ENCODE measurements at places on chromosomes 3 and 15.

DNA sequence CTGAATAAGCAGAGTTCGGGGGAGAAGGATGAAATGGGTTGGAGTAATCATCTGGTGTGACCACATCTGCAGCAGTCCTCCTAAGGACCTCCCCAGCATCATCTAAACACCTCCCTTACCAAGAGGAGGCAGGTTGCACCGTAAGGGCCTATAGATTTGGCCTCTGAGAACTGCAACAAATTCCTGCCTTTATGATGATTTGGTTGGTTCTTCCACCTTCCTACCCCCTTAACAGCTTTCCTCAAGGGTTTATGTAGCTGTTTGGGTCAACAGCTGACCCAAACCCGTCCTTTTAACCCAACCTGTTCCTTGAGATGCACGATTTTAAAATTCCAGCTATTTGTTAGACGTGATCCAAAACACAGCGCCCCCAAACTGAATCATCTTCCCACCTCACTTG lies 58.2 kb downstream of the AAGAB start:
- DNase-seq = no peak

GRCh38 chr3:177057768-177058167 lies 139.5 kb downstream of the TBL1XR1 start:
- no peak for DNase-seq

DNA sequence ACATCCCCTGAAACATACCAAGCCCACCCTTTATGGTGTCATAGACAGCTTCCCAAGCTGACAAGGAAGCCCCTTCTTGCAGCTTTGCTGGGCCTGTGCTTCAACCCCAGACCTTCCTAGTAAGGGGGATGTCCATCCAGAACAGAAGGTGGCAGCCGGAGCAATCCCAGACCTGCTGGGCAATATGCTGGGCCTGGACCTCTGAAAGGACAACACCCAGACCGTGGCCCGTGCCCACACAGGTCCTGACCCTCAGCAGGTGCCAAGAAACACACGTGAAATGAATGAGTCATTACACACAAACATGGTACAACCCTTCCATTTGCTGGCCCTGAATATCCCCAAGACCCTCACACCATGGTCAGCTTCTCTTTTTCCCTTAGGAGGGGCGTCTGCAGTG lies 19.8 kb upstream of the VILL start:
- no peak for DNase-seq

DNA sequence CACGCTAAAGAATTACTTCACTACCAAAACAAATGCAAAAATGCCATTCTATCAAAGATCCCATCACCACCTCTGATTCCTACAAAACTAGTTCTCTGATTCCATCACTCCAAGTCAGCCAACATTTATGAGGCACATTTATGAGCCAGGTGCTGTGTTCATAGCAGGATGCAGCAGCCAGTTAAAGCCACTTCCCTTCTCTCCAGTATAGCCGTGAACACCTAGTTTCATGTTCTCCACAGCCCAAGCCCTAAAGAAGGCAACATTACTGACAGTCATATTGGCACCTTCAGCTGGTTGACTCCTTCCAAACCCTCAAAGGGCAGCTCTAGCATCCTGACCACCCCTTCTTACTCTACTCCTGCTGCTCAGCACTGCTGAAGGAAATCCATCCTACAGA lies 36.4 kb downstream of the RYK start:
- DNase-seq = no peak

- no peak for DNase-seq
Measured at GRCh38 chr3:34891941-34892340, 747.4 kb upstream of the ARPP21 start.

GRCh38 chr3:69239063-69239462 lies 116.7 kb upstream of the LMOD3 start:
- DNase-seq = no peak

DNA sequence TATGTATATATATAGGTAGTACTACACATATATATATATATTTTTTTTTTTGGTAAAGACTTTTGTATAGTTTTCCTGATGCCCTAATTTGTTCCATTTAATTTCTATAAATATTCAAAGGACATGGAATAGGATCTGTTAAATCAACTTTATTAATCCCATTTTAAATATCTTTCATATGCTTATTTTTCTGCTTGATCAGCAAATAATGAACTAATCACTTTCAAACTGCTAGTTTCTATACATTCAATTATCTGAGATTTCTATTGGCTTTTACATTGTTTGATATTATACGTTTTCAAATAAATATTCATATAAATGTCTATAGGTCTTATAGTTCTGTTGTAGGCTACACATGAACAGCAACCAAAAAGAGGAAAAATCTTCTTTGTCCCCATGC lies 21.7 kb downstream of the ZXDC start:
- DNase-seq = no peak

DNA sequence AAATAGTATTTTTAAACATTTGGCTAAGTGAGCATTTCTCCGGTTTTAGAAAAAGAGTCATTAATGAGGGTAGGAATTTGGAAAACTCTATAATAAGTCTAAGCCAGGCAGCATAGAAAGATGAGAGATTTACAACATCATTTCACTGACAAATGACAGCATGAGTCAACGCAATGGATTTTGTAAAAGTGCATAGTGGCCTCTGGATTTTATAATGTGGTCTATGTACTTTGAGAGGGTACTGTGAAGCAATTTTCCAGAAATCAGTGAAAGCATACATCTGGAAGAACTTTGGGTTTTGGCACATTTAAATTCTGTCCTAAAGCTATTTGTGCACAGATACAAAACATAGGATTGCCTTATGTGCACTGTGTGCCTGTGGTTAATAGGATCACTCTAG lies 130.8 kb upstream of the CCNL1 start:
- no peak for DNase-seq

DNA sequence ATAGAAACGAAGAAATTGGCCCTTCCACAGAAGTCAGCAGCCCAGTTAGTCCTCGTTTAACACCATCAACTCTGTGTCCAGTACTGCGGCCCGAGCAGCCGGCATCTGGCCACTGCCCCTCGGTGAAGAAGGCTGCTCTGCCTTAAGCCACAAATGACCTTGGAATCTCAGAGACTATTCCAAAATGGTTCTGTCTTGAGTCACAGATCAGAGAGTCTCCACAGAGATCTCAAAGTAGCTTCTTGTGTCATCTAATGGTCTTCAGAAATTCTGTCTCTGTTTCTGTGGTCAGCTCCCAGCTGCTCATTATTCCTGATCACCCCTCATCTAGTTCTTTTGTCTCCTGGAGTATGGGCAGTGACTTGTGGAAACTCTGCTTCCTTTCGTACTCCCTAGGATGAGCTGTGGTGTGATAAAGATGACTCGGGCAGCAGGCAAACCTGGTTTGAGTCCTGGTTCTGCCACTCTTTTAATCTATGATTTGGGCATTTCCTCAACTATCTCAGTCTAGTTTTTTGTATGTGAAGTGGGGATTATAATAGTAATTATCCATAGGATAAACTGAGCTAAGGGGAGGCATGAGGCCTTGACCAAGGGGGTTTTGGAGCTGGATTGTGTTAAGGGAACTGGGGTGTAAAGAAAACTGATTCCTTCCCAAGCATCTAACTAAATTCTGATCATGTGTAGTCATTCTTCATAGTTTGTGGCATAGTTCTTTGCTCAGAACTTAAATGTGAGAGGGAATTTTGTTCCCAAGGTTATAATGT lies 22.6 kb downstream of the CRTC3 start:
- DNase-seq = no peak

DNA sequence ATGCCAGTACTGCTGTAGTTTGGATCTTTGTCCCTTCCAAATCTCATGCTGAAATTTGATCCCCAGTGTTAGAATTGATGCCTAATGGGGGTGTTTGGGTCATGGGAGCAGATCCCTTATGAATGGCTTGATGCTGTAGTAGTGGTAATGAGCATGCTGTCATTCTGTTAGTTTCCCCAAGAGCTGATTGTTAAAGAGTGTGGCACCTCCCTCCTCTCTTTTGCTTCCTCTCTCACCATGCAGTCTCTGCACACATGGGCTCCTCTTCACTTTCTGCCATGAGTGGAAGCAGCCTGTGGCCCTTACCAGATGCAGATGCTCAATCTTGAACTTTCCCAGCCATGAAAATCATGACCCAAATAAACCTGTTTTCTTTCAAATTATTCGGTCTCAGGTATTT lies 141.3 kb upstream of the DPPA4 start:
- no peak for DNase-seq

- DNase-seq = no peak
Measured at GRCh38 chr3:14274612-14274936, 96.0 kb downstream of the LSM3 start.

DNA sequence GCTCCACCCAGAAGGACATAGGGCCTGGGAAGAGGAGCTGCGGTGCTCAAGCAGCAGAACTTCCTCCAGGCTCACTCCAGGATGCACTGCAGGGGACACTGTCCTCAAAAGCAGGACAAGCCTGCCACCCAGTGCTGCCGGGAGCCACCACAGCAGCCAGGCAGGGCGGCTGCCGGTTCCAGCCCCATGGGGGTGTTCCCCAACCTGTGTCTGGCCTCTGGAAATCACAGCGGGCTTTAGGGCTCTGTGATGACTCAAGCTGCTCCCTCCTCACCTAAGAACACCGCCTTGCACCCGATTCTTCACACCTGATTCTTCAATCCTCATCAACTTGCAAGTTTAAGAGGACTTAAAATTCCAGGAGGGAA lies 71.9 kb upstream of the SLC6A11 start:
- DNase-seq = no peak

DNA sequence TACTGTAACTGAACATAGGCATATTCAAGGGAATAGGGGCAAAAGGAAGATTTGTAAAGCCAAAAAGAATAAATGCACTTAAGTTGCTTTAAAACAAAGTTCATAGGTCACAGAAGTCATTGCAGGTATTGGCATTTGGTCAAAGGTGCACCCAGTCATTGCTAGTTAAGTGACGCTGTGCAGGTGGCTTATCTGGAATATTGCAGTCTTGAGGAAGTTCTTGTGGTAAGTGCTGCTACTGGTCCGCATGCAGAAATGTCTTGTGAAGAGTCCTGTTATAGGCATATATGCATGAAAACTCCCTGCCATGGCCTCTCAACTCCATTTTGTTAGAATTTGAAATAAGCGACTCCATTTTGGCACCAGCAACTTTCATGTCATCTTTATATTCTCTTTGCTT lies 293.1 kb downstream of the GBE1 start:
- no peak for DNase-seq

DNA sequence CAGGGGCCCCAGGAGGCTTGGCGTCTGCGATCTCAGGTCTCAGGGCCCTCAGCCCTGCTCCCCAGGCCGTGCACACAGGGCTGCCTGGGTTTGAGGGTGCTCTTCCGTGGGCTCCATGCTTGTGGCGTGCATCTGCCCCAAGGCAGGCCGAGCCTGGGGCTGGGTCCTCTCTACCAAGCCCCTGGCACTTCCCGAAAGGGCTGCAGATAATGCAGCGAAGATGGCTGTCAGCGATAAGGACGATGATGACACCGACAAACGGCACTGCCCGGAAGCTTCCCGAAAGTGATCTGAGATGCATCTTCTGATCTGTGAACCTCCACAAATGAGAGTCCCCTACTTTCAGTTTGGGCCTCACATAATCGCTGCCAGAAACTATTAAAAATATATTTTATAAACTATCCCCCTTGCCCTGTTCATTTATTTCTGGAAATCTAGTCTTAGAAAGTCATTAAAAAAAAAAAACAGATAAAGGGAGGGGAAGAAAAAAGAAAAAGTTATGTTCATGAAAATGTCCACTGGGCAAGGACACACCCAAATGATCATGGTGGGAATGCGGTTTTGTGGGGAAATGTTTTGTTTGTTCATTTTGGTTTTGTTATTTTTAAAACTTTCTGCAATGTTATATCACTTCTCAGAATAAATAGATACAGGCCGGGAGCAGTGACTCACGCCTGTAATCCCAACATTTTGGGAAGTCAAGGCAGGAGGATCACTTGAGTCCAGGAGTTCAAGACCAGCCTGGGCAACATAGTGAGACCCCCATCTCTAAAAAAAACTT lies 51.5 kb downstream of the RPN1 start:
- DNase-seq = no peak

- DNase-seq = no peak
Measured at GRCh38 chr3:63968612-63969350, 54.5 kb downstream of the PSMD6 start.

GRCh38 chr3:67198374-67198773 lies 200.3 kb downstream of the KBTBD8 start:
- DNase-seq = no peak

DNA sequence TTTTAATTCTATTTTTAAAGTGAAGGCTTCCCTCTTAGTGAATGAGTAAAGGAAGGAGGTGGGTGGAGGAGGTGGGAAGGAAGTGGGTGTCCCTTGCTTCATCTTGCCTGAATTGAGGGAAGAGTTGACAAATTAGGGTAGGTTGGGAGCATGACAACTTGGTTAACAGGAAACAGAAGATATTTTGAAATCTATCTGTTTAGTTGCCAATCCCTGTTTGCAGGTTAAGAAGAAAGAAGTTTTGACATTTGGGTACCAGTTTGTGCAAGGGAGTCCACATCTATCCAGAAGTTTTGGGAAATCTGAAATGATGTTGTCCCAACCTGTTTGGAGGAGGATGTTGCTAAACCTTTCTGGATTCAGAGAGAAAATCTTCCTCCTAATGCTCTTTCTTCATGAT lies 204.1 kb upstream of the SUCLG2 start:
- DNase-seq = no peak

DNA sequence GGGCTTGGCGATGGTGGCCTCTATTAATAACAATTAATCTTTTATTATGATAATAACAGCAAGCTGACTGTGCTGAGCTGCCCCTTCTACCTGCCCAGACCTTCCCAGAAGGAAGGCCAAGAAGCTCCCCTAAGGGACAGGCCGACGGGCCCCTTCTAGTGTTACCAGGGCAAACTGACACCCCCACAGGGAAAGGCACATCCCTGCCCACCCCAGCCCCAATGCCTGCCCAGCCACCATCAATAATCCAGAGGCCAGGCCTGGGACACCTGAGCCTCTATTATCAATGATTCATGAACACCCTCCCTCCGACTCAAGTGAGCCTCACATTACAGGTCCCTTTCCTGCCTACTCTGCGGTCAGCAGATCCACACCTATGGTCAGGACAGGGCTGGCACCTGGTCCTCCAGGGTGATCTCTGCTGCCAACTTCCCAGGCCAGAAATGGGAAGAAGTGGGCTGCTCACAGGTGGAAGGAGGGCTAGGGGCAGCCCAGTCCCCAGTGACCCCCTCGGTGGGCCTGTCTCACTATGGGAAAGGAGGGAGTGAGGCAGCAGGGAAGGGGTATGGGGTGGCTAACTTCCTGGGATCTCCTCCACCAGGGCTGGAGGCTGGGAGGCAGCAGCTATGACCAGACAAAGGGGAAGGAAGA lies 1.8 kb downstream of the TWF2 start:
- no peak for DNase-seq

DNA sequence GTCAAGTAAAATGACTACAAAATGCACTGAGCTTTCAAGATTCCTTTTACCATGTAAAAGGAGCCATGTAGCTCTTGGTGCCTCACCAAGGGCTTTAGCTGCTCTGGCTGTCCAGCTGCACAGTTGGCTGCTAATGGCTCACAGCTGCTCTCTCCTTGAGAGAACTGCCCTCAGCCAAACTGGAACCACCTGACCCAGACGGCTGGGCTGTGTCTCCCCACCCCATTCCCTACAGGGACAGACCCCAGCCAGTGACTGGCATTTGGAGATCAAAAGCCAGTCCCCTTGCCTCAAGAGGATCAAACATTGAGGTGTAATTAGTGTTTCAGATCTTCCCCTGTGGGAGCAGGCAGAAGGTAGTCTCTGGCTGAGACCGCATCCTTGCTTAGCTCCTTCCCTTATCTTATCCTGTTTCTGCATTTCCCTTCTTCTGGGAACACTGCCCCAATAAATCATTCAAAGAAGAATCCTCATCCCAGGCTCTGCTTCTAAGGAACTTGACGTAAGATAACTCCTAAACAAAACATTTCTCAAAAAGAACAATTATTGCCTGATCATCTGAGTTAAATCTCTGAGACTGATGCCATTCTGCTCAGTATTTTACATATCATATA lies 28.6 kb upstream of the UBE2E2 start:
- no peak for DNase-seq

Data from stimulated activated CD8-positive, alpha-beta memory T cell treated with anti-CD3 and anti-CD28 coated beads, Interleukin-15, amount 100 ng/mL, for 1 hour (primary cell).